ENCODE measurements at places on chromosomes 13 and 19.

GRCh38 chr13:24906268-24906667 lies 142.3 kb downstream of the RNF17 start:
- no peak for DNase-seq

GRCh38 chr13:39892721-39893685 lies 237.5 kb downstream of the COG6 start:
- peak; percentile 2 for DNase-seq

- no peak for DNase-seq
Measured at GRCh38 chr13:97191615-97192014, 30.5 kb upstream of the MBNL2 start.

DNA sequence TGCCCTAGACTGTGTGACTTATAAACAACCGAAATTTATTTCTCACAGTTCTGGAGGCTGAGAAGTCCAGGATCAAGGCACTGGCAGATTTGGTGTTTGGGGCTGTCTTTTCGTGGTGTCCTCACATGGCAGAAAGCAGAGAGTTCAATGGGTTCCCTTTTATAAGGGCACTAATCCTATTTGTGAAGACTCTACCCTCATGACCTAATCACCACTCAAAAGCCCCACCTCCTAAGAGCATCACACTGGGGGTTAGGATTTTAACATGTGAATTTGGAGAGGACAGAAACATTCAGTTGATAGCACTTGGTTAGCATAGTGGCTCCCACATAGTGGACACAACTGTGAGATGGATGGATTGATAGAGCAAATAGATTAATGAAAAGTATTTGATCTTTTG lies 21.5 kb upstream of the GPR18 start:
- no peak for DNase-seq

GRCh38 chr13:113980489-113981064 lies 6.7 kb upstream of the C13orf46 start:
- DNase-seq, result no peak

GRCh38 chr13:52118595-52118994 lies 10.3 kb downstream of the NEK5 start:
- DNase-seq, result no peak

DNA sequence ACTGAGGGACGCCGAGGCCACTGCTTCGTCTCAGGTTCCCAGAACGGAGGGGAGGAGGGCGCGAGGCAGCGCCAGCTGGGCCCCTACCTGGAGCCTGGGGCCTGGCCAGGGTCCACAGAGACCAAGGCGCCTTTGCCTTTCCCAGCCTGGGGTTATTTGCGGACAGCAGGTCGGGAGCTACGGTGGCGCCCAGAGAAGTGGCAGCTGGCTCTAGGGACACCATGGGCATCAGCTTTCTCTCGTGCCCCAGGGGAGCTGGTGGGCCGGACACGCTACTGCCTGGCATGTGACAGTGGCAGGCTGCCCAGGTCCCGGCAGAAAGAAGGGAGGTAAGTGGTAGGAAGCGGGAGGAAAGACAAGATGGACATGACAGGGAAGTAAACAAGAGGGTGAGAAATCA lies 19.0 kb downstream of the AKT2 start:
- no peak for DNase-seq

DNA sequence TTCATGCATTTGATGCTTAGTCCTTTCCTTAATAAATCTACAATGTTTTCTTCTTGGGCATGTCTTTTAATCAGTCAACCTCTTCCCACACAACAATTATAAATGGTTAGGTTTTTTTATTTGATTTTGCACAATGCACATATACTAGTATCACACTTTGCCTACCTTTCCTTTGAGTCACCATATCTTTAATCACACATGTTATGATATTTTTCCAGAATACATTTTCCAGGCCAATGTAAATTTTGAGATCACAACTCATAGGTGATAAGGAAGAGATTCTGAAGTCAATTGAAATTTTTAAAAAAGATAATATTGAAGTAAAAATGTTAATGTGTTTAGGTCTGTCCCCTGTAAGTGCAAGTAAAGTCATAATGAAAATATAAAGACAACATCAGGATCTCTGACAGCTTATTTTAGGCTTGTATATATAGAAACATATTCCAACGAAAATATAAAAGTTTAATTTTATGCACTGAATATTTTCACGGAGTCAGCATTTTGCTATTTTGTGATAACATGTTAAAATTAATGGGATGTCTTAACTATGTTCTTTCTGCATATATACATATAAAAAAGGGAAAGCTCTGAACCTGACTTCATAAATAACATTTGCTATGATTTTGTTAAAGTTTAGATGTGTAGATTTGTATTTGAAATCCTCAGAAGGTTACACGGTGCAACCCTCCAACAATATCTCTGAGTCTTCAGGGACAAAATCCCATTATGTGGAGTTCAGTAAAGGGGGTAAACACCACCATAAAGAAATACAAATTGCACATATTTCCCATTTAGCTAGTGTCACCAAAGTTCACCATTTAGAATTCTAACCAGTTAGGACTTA lies 351.9 kb downstream of the DACH1 start:
- no peak for DNase-seq

DNA sequence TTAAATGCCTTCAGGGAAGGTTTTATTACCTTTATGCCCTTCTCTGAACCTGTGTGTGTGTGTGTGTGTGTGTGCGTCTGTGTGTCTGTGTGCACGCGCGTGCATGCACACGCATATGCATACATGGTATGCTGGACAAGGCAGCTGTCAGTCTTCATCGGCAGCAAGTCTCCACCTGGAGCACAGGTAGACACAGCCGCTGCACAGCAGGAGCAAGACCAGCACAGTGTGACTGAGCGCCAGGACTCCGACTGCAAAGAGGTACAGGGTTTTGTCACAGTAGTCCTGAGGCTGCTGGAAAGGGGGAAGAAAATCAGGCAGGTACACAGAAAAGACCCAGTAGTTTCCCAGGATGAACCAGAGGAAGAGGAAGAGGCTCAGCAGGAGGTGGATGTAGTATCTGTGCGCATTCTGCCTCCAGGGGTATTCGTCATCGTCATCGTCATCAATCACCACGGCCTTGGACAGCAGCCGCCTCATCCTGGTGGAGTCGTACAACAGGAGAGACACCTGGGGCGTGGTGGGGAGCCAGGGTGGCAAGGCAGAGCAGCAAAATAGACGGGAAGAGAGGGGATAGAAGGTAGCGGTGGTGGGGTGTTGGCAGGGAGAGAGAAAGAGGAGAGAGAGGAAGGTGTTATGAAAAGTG lies 12.8 kb upstream of the DHRS12 start:
- DNase-seq, result no peak

DNA sequence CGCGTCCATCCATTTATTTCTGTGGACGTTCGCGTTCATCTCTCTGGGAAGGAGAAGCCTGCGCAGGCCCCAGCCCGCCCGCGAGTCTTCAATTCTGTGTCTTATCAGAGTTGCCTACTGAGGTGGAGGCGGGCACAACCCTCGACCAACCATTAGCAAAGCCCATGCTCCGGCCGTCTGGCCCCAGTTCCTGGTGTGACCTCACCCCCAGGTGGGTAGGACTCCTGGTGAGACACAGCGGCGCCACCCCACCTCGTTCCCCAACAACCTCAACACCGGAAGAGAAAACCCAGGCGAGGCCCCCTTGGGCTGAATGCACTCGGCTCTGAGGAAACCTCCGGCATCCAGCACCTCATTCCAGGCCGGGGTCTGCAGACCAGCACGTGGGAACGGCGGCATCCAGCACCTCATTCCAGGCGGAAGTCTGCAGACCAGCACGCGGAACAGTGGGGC lies 14.7 kb downstream of the ZNF787 start:
- no peak for DNase-seq

- no peak for DNase-seq
Measured at GRCh38 chr19:5356428-5356827, 15.8 kb upstream of the PTPRS start.

DNA sequence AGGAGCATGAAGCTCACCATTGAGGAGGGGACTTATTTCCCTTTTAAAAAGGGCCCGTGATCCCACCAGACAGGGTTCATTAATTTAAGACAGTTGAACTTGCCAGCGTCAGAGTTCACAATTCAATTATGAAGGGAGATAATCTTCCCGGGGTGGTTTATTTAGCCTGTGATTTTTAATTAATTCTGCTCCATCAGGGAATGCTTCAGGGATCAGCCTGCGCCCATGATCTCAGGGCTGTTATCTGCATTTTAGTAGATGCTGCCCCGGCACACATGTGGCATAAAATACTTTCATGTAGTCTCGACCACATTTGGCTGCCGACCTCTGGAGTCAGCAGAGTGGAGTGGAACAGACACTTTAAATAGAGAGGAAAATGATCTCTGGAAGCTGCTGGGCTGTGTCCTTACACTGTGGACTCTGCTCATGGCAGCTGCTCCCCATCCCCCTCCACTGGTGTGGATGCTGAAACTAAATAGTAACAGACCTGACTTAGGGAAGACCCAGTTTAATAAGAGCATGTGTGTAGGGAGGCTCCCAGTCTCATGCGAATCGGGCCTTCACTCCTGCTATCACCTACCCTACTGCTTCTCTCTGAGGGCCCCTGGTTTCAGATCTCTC lies 256.9 kb downstream of the TEX29 start:
- no peak for DNase-seq

DNA sequence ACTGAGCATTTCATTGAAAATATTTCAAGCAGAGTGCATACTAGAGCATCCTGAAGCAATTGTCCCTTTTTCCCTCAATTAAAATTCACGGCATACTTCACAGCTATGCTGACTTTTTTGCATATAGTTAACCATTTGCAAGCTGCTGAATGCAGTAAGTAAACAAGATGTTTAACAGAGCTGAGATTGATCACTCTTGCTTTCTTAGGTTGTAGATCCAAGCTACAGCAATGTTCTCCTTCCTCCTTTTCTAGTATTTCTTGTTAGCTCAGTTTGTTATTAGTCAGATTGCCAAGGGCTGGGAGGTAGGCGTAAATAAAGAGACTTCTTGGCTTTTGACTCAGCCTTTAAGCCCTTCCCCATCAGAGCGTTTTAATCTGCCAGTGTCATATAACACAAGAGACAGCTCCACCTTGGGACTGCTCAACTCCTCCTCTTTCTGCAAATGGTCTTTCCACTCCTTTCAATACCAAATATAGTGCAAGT lies at the start of gene SLITRK6:
TSS of gene SLITRK6 (minus strand) at position 323 of the 486 bp plus-strand sequence. CDS start 2,911 bp downstream, outside the sequence.
- DNase-seq, result no peak

GRCh38 chr19:45182758-45183157 lies 4.2 kb downstream of the BLOC1S3 start:
- DNase-seq, result no peak

- DNase-seq, result peak; percentile 3
Measured at GRCh38 chr13:101258071-101258470, 158.2 kb downstream of the NALCN start.
